NCI-H1930 (cell line): ENCODE measurements at places on chromosomes 5 and 9.

DNA sequence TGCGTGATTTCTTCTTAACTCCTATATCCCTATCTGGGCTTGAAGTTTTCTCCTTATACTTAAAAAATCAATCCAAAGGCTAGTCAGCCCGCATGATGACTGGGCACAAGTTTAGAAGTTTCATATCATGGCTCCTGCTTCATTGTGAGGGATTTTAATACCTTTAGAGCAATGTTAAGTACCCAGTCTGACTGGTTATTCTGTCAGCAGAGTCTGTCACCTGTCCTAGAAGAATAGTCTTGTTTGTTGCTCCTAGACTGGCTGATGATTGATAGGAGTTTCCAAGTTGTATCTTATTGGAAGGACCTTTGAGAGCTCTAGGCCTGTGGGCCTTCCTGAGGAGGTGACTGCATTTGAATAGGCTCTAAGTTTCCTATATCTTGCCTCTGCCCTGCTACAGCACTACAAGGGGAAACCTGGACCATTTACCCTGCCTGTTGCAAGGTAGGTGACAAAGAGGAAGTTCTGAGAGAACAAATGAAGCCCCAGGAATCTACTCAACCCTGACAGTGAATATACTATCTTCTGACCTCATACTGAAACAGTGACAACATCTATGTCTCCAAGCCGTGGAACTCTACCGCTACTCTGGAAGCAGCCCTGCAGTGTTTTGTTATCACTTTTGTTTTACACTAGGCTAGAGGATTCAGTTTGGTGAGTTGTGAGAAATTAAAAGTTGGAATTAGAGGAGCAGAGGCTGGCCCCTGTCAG lies 66.5 kb downstream of the F2RL2 start:
- DNase-seq, result no peak

DNA sequence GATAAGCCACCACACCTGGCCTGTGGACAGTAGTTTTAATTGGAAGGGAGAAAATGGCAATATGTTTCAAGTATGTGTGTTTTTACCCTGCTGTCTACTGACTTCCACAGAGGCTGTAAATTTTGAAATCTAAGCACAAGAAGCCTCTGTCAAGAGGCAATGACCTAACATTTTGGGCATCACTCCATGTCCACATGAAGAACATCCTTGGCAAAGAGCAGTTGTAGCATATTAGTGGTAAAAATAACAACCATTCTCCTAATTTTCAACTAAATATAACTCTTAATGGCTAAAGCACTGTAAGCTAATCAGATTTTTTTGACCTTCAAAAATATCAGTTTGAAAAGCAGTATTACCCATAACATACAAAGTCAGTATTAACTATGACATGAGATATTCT lies 100.3 kb upstream of the APC start:
- no peak for DNase-seq

DNA sequence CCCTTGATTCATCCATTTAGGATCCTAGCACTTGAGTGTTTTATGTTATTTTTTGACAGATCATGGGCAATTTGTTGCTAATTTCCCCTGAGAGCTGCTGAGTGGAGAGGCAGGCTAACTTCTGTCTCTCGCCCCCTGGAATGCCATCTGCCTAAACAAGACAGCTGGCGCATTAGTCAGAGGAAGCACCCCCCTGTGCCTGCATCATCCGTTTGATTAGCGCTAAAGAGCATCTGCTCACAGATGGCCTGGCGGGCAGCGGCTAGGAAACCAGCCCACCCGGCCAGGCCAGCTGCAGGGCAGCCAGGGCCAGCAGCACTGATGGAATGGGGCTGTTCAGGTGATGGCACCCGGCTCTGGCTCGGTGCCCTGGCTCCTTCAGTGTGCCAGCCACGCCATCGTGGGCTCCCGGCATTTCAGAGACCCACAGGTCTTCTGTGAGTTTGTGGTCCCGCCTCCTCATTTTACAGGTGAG lies 22.9 kb upstream of the ASS1 start:
- no peak for DNase-seq

DNA sequence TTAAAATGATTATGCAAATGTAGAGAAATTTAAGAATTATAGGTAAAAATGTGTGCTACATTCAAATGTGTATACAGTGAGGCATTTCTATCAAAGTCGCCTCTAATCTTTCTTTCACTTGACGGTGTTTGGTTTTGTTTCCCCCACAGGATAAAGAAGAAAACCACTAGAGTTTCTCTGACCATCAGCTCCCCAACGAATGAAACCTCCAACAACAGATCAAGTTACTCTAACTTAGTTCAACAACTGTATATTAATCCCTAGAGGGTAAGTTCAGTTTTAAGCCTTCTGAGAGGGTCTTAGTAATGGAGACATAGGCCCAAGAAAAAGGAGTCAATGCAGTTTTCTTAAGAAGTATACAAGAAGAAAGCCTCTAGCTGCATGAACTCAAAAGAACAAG lies 11.5 kb upstream of the MYOT start:
- no peak for DNase-seq
